ENCODE measurements at places on chromosomes 5 and 9. TPM values are rescaled to one million over a fixed set of nuclear protein-coding genes. Genes with fewer than 3 reads are reported as not detected.

- H3K4me1 ChIP-seq, result no peaks in the 10 kb centered on the region
- H3K4me3 ChIP-seq, result no peak overlapping the region
- no peak overlapping the region for H3K27ac ChIP-seq
- H3K27me3 ChIP-seq, result no peaks in the 10 kb centered on the region
Measured at GRCh38 chr5:33268374-33268773, 172.4 kb upstream of the TARS1 start.

DNA sequence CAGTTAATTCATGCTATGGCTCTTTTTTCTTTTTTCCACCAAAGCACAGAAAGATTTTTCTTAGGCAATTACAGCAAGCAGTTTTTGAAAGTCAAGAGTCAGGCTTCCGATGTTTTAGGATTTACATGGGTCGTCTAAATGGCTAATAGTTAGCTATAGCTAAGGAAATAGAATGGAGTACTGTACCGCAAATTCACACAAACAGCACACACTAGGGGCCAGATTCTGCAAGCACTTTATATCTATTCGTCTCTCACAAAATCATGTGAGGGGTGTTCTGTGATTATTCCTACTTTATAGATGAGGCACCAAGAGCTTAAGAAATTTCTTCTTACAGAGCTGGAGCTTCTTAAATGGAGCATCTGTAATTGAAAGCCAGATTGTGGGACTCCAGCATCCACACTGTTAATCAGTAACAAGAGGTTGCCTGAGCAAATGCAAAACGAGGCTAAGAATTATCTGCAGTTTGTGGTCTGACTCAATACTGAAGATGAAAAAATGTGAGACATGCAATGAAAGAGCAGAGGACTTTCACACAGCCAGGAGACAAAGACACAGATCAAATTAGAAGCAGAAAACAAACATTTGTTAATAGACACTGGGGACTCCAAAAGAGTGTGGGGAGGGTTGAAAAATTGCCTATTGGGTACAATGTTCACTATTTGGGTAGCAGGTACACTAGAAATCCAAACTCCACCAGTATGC, 62.7 kb upstream of the CTXN3 start:
- H3K27me3 ChIP-seq, result no peaks in the 10 kb centered on the region
- H3K4me3 ChIP-seq, result no peak overlapping the region
- no peaks in the 10 kb centered on the region for H3K4me1 ChIP-seq
- H3K36me3 ChIP-seq, result no peaks in the 10 kb centered on the region

DNA sequence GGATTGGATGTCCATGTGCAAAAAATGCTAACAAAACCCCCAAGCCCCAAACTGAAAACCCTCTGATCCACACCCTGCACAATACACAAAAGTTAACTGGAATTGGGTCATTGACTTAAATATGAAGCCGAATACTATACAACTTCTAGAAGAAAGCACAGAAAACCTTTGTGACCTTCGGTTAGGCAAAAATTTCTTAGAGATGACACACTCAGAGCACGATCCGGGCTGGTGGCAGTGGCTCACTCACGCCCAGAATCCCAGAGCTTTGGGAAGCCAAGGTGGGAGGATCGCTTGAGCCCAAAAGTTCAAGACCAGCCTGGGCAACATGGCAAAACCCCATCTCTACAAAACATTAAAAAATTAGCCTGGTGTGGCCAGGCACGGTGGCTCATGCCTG, 1.8 kb upstream of the DIPK1B start:
- DNase-seq, result no peak
- peak overlapping the region; percentile 6 for H3K27ac ChIP-seq
- peaks cover 40% of the 10 kb centered on the region for H3K4me1 ChIP-seq
- H3K4me3 ChIP-seq, result no peak overlapping the region
- no peaks in the 10 kb centered on the region for H3K27me3 ChIP-seq

DNA sequence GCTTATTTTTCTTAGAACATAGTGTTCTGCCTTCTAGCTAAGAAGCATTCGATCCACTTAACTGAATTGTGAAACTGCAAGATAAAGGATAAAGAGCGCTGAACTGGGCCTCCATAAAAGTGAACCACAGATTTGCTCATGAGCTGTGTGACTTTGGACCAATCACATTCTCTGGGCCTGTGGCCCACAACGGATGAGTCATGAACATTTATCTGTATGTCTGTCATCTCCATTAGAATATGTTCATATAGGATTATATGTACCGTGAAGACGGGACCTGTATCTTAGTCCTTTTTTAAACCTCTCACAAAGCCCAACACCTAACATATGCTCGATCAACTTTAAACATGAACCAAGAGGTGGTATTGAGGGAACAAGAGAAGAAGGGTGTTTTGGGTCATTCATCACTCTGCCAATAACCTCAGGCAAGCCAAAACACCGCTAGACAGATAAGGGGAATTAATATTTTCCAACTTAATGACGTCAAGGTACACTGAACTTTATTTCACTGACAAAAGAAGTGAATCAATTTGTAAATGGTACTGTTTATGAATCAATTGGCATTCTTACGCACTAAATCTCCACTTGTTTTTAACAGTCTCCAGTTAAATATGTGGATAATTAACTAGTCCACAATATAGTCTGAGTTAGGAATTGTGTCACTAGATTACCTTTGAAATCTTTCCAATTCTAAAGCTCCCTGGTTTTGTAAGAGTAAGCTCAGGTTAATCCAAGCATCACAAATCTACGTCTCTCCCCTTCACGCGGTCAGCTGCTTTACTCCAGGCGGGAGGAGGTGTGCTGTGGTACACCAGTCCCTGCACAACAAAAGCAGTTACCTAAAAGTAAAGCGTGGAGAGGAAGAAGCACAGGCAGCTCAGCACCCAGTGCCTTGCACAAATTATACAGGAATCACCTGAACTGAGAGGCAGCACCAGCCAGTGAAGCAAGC, 1.6 kb downstream of the TMEM245 start:
- H3K36me3 ChIP-seq, result no peaks in the 10 kb centered on the region
- H3K27ac ChIP-seq, result peak overlapping the region; percentile 98
- peaks cover 70% of the 10 kb centered on the region for H3K4me1 ChIP-seq

DNA sequence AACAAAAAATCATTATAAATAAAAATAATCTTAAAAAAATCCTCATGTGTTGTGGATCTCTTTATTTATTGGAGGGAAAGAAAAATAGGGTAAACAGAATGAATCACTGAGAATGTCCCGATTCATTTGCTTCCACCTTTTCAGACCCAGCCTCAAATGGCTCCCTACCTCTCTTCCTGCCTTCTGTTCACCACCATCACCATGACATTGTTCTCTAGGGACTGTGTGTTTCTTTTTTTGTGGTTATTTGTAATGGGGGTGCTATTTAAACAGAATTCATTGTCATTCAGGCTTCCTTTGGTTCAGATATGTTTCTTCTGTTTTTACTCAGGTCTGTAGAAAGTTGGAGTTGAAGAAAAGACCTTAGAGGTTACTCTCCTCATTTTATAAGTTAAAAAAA, 198.2 kb downstream of the KIF4B start:
- no peaks in the 10 kb centered on the region for H3K27me3 ChIP-seq
- DNase-seq, result no peak
- H3K27ac ChIP-seq, result no peak overlapping the region
- H3K4me3 ChIP-seq, result no peak overlapping the region
- no peaks in the 10 kb centered on the region for H3K36me3 ChIP-seq

The LRRTM2 gene
- total RNA-seq, result not detected

- H3K27me3 ChIP-seq, result no peaks in the 10 kb centered on the region
- H3K4me1 ChIP-seq, result no peaks in the 10 kb centered on the region
- DNase-seq, result no peak
- no peaks in the 10 kb centered on the region for H3K36me3 ChIP-seq
- no peak overlapping the region for H3K4me3 ChIP-seq
Measured at GRCh38 chr5:173806270-173807035, 81.7 kb upstream of the CPEB4 start.

GRCh38 chr5:179162351-179163235, 102.4 kb downstream of the ZNF354C start:
- H3K27me3 ChIP-seq, result peaks cover 27% of the 10 kb centered on the region
- H3K27ac ChIP-seq, result no peak overlapping the region
- no peak overlapping the region for H3K4me3 ChIP-seq
- H3K36me3 ChIP-seq, result no peaks in the 10 kb centered on the region
- DNase-seq, result no peak

The SETX gene
- total RNA-seq, result 23.3 TPM

DNA sequence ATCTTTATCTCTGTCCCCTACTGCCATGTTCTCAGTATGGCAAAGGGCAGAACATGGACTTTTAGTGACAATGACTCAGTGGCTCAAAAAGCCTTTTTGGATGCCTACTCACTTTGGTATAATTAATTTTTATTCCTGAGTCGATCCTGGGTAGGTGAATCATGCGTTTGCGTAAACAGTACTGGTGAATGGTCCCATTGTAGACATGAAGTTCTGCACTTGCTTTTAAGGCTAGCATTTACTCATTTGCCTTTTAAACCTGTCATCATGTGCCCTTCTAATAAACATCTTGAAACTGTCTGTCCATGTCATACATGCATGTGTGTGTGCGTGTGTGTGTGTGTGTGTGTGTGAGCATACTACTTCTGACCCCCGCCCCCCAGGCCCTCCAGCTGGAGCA, 223.0 kb downstream of the AUH start:
- H3K4me1 ChIP-seq, result peaks cover 9% of the 10 kb centered on the region
- H3K27ac ChIP-seq, result no peak overlapping the region
- no peaks in the 10 kb centered on the region for H3K27me3 ChIP-seq
- DNase-seq, result no peak
- H3K4me3 ChIP-seq, result no peak overlapping the region
